Stimulated activated CD8-positive, alpha-beta memory T cell treated with anti-CD3 and anti-CD28 coated beads, Interleukin-4, amount 100 ng/mL, for 24 hours (primary cell): ENCODE measurements at places on chromosomes 3 and 15.

- DNase-seq, result peak; percentile 7
Measured at GRCh38 chr15:88331291-88331690, 74.8 kb upstream of the NTRK3 start.

DNA sequence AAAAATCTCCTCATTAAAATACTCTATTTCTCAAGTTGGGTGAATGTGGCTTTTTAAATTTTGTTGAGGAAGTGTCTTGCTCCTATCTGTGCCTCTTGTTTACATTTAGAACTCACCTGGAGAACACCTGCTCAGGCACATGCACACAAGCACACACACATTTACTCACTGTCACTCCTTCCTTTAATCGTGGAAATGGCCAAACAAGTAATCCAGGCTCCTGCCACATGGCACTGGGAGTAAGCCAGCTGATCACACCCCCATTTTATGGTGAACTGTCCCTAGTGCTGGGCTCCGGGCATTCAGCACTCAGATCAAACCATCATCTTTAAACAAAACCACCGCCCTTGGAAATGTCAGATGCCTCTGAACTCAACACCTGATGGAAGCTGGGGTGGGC lies 204.7 kb upstream of the BHLHE40 start:
- no peak for DNase-seq

GRCh38 chr15:27619204-27619603 lies 479.9 kb downstream of the OCA2 start:
- no peak for DNase-seq

- no peak for DNase-seq
Measured at GRCh38 chr3:27174530-27174929, 194.7 kb downstream of the NEK10 start.

GRCh38 chr3:115930922-115931321 lies 307.6 kb downstream of the GAP43 start:
- DNase-seq, result no peak

- DNase-seq, result no peak
Measured at GRCh38 chr3:169552533-169552932, 111.0 kb downstream of the MECOM start.

DNA sequence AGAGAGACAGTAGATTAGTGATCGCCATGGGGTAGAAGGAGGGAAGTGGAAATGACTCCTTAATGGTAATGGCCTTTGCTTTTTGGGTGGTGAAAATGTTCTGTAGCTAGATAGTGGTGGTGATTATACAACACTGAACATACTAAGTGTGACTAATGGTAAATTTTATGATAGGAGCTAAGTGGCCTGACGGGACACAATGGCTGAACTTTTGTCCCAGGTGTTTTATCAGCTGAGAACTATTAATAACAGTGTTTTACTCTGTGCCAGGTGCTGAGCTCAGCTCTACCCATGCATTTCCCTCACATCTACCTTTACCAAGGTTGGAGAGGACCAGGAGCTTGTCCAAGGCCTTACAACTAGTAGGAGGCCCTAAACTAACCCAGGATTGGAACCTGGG lies 66.8 kb downstream of the TRIM71 start:
- DNase-seq, result no peak

DNA sequence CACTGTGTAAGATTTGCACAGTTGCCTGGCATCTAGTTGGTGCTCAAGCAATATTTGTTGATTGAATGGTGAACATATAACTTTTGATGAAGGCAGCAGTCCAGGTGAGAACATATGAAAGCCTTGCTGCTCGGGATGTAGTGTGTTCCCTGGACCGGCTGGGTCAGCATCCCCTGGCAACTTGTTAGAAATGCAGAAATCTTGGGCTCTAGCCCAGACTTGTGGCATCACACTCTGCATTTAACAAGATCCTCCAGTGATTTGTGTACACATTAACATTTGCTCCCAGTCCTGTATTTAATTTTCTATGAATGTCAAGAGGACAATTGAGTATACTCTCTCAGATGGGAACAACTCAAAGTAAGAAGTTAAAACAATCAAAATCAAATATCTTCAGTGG lies 69.0 kb upstream of the SAMMSON start:
- DNase-seq, result no peak

DNA sequence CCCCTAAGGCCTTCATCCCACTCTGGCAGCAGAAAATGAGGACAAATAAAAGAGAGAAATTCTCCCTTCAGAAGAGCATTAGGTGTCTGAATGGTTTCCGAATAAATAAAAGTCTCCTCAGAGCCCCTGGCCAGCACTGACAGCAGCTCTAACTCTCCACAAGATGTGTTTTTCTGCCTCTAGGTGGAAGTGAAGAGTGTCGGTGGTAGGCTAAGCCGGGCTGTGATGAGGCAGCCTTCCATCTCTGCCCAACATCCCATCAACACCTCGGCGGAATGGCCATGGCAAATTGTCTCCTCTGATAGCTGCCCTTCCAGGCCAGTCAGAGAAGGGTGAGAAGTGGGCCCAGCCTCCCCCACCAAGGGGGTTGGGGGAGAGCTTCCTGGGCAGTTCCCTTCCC lies 6.3 kb upstream of the CACNA2D2 start:
- no peak for DNase-seq

DNA sequence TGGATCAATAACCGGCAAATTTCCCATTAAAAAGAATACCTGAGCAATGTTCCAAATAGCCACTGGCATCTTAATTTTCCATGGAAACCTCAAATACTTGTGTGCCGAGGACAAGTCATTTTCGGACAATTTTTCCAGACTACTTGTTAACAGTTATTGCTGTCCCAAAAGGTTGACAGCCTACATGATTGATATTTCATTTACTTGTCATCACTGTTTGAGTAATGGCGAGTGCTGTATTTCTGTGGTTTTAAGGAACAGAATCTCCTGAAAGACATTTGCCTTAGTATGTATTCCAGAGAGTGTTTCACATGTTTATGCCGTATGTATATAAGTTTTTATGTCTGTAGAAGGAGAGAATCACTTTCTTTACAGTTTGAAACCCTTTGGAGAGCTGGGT lies 36.7 kb downstream of the MAP2K5 start:
- DNase-seq, result no peak

- DNase-seq, result no peak
Measured at GRCh38 chr15:90201944-90202375, 830 bp downstream of the SEMA4B start.

DNA sequence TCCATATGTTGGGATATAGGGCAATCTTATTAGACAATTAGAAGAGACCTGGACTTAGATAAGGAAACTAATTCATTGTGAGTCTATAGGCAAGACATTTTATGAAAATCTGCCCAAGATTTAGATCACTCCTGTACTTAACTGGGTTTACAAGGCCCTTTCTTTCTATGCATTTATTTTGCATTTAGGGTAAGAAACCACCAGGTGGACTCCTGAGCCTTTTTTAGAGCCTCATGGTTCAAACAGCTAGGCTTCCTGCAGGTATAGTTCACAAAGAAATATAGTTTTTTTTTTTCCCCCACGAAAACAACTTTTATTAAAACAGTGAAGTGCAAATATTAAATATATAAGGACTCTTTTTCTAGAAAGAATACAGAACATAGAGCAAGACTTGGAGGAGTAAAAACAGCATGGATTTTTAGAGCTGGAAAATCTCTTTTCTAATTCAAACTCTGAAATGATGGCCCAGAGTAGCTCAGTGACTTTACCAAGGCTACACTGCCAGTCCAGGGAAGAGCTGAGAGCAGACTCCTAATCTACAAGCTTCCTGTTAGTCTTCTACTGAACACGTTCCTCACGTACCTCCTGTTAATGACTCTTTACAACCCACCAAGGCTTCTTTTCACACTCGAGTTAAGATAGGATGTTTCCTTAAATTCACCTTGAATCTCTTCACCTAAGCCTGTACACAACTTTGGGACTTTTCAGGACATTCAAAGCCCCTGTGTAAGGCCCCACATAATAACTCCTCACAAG lies 400.9 kb upstream of the ATP11B start:
- DNase-seq, result no peak
